HFFc6 (cell line): ENCODE measurements at places on chromosomes 1 and 21. TPM values are rescaled to one million over a fixed set of nuclear protein-coding genes. Genes with fewer than 3 reads are reported as not detected.

GRCh38 chr1:242842094-242842493 is 317.6 kb upstream of the PLD5 start:
- H3K4me1 ChIP-seq = no peaks in the 10 kb centered on the region
- no peak for DNase-seq
- no peak overlapping the region for H3K27ac ChIP-seq
- H3K36me3 ChIP-seq = no peaks in the 10 kb centered on the region
- H3K4me3 ChIP-seq = no peak overlapping the region

DNA sequence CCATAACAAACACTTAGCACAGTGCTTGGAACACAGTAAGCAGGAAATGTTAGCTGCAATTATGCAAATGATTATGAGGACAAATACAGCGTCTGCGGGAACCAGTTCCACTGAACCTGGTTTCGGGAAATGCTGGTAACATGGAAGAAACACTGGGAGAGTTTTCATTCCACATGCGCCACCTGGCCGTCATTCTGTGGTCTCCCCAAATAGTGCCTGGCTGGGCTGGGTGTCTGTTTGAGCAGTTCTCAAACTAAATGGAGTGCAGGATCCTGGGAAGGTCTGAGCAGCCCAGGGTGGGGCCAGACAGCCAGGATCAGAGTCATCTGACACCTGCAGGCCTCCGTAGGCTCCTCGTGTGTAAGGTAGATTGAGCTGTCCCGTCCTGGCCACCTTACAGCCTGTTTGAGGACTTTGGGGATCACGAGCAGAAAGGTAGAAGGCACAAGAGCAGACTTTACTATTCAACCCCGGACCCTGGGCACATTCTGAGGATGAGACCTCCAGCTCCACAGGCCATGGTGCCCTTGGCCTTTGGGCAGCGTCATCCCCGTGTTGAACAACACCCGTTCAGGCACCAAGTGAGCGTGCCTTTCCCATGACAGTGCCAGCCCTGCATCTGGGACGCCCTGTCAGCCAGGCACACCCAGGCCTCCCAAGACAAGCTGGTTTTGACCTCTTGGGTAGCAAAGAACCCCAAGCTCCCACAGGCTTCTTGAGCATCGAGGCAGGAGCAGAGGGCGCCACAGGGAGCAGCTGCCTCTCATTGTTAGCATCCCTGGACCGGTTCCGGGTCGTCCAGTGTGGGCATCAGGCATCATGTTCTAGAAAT is 101.9 kb downstream of the PRDM2 start:
- H3K27ac ChIP-seq = no peak overlapping the region
- DNase-seq = no peak
- peaks cover 6% of the 10 kb centered on the region for H3K27me3 ChIP-seq
- 0 out of 2 replicates have a peak, but pooled peaks cover 5% of the 10 kb centered on the region for H3K36me3 ChIP-seq
- H3K4me1 ChIP-seq = no peaks in the 10 kb centered on the region
- H3K4me3 ChIP-seq = no peak overlapping the region

- peak overlapping the region; percentile 44 for H3K4me3 ChIP-seq
- no peaks in the 10 kb centered on the region; the same call in none of the 2 replicates for H3K27me3 ChIP-seq
- peak overlapping the region; percentile 75 for H3K27ac ChIP-seq
- H3K36me3 ChIP-seq = peaks cover 8% of the 10 kb centered on the region; the same call in 1 of the 2 replicates
Observed at GRCh38 chr1:180150982-180151381, 3.7 kb upstream of the QSOX1 start.

GRCh38 chr1:217661407-217661806 is 30.3 kb downstream of the SPATA17 start:
- H3K27me3 ChIP-seq = no peaks in the 10 kb centered on the region; the same call in 1 of the 2 replicates
- H3K4me1 ChIP-seq = peaks cover 27% of the 10 kb centered on the region
- H3K36me3 ChIP-seq = no peaks in the 10 kb centered on the region
- no peak for DNase-seq
- H3K4me3 ChIP-seq = no peak overlapping the region

DNA sequence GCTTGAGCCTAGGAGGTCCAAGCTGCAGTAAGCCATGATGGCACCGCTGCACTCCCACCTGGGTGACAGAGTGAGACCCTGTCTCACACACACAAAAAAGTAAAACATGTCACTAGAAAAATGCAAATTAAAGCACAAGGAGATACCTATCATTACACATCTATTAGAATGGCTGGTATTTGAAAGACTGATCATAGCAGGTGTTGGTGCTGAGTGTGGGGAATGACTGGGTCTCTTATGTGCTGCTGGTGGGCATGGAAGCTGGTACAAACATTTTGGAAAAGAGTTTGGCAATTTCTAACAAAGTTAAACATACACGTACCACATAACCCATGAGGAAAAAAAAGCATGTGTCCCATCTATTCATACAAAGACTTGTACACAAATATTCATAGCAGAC is 142.1 kb upstream of the ZBTB40 start:
- H3K4me1 ChIP-seq = no peaks in the 10 kb centered on the region
- peaks cover 26% of the 10 kb centered on the region for H3K27me3 ChIP-seq
- no peaks in the 10 kb centered on the region for H3K36me3 ChIP-seq

DNA sequence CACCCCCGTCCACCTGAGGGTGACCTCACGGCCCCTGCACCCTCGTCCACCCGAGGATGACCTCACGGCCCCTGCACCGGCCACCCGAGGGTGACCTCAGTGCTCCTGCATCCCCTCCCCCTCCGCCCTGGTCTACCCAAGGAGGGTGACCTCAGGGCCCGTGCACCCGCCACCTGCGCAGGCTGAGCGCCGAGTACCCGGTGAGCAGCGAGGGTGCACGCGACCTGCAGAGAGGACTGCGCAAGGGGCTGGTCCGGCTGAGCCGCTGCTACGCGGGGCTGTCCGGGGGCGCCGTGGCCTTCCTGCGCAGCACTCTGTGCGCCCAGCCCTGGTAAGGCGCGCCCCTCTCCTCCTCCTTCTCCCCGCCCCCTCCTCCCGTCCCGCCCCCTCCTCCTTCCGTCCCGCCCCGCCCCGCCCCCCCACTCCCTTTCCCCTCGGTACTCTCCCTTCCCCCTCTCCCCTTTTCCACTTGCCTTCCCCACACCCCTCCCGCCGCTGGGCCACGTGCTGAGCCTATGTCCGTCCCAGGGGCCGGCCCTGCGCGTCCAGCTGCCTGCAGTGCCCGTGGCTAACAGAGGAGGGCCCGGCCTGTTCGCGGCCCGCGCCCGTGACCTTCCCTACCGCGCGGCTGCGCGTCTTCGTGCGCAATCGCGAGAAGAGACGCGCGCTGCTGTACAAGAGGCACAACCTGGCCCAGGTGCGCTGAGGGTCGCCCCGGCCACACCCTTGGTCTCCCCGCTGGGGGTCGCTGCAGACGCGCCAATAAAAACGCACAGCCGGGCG is 28.4 kb downstream of the TRIM11 start:
- peaks cover 10% of the 10 kb centered on the region for H3K27me3 ChIP-seq
- H3K27ac ChIP-seq = no peak overlapping the region
- peak; percentile 39 for DNase-seq
- no peaks in the 10 kb centered on the region for H3K36me3 ChIP-seq
- peaks cover 12% of the 10 kb centered on the region for H3K4me1 ChIP-seq

GRCh38 chr1:28580722-28581530 is 11.1 kb upstream of the RAB42 start:
- peaks cover 44% of the 10 kb centered on the region for H3K4me1 ChIP-seq
- DNase-seq = peak; percentile 52
- H3K36me3 ChIP-seq = peaks cover 42% of the 10 kb centered on the region
- peak overlapping the region; percentile 91 for H3K27ac ChIP-seq
- peaks cover 12% of the 10 kb centered on the region for H3K27me3 ChIP-seq

DNA sequence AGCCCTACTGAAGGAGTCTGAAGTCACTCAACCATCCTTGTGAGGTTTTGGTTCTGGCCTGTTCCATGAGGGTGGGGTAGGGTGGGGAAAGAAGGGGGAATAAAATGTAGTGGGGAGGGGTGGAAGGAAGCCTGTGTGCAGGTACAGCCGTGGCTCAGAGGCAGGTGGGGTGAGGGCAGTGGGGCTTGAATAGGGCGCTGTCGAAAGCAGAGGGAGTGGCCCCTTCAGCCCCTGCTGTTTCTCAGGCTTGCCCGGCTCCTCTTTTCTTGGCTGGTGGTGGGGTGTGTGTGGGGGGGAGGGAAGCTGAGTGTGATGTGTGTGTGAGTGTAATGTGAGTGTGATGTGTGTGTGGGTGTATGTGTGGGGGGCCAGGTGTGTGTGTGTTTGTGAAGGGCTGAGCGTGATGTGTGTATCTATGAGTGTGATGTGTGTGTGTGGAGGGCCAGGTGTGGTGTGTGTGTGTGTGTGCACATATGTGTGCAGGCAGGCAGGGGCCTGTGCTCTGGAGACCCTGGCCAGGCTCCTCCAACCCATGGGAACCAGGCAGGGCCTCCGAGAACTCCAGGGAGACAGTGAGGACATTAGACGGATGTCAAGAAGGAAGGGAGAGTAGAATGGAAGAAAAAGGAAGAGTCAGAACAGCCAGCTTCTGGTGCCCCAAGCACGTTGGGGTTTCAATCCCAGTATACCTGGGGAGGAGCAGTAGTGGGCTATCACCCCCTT is 9.0 kb downstream of the SOX13 start:
- no peaks in the 10 kb centered on the region for H3K27me3 ChIP-seq
- no peaks in the 10 kb centered on the region for H3K36me3 ChIP-seq
- H3K4me3 ChIP-seq = no peak overlapping the region

- H3K4me1 ChIP-seq = peaks cover 14% of the 10 kb centered on the region
- H3K36me3 ChIP-seq = no peaks in the 10 kb centered on the region
- peaks cover 9% of the 10 kb centered on the region for H3K27me3 ChIP-seq
Observed at GRCh38 chr1:61501971-61502916, 222.7 kb downstream of the TM2D1 start.

- peak overlapping the region; percentile 50 for H3K27ac ChIP-seq
- H3K4me3 ChIP-seq = no peak overlapping the region
- peaks cover 36% of the 10 kb centered on the region for H3K36me3 ChIP-seq
- no peaks in the 10 kb centered on the region for H3K27me3 ChIP-seq
- DNase-seq = no peak
Observed at GRCh38 chr1:119984771-119985170, 84.7 kb downstream of the NOTCH2 start.

- H3K4me1 ChIP-seq = peaks cover 30% of the 10 kb centered on the region
- no peaks in the 10 kb centered on the region for H3K27me3 ChIP-seq
- H3K36me3 ChIP-seq = no peaks in the 10 kb centered on the region
Observed at GRCh38 chr1:9538669-9539164, 548 bp upstream of the SLC25A33 start.

DNA sequence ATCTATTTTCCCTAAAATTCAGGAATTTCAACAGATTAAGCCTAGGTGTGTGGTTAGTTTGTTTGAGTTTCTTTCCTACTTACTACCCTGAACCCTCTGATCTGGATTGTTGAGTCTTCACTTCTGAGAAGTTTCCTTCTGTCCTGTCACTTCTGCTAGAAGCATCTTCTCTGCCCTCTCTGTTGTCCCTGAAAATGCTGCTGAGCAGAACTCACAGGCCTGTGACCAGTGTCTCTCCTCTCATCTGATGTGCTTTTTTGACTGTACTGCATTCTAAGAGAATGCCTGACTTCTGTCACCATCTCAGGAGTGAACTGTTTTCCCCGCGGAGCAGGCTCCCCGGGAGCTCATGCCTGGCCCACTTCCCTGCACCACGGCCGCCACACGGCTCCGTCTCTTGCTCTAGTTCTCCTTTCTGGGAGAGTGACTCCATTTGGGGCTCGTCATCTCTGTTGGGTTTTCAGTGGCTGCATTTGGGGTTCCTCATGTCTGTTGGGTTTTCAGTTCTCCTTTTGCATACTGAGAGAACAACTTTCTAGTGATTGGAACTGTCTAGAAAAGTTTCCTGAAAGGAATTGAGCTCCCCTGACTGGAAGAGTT is 77.9 kb downstream of the POFUT2 start:
- no peak for DNase-seq
- H3K36me3 ChIP-seq = no peaks in the 10 kb centered on the region
- H3K4me3 ChIP-seq = no peak overlapping the region
- peaks cover 21% of the 10 kb centered on the region for H3K27me3 ChIP-seq

GRCh38 chr1:31735571-31735970 is 28.6 kb downstream of the ADGRB2 start:
- no peak overlapping the region for H3K4me3 ChIP-seq
- H3K36me3 ChIP-seq = no peaks in the 10 kb centered on the region
- peaks cover 2% of the 10 kb centered on the region for H3K27me3 ChIP-seq

DNA sequence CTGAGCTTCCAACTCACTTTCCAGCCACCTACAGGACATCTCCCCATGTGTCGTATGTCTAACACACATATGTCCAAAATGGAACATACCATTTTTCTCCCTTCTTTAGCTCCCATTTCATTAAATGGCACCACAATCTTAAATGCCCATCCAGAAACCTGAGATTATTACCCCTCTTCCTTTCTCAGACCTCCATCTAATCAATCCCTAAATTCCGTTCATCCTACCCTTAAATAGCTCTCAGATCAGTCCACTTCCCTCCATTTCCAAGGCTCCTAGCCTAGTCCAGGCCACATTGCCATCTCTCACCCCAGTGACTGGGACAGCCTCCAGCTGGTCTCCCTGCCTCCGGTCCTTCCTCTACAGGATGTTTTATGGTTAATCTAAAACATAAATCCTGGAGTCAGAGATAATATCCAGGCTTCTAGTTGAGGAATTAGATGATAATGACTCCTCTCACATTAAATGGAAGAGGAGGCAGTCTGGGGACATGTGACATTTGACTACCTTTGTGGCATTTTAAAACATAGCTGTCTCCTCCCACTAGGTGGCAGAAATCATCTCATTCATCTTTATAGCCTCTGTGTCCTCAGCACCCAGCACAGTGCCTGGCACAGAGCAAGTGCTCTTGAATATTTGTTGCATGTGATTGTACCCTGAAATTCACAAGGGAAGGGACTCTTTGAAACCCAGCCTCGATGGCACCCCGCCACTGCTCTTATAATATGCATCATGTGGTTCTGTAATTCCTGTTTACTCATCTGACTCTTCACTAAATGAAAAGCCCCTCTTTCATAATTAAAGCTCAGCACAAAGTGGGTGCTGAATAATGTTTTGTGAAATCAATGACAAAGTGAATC is 102.3 kb downstream of the TMEM53 start:
- DNase-seq = no peak
- no peaks in the 10 kb centered on the region for H3K4me1 ChIP-seq
- H3K27me3 ChIP-seq = peaks cover 29% of the 10 kb centered on the region

- no peak overlapping the region for H3K27ac ChIP-seq
- no peaks in the 10 kb centered on the region for H3K27me3 ChIP-seq
- no peak overlapping the region for H3K4me3 ChIP-seq
- H3K36me3 ChIP-seq = peaks cover 5% of the 10 kb centered on the region
- H3K4me1 ChIP-seq = peaks cover 39% of the 10 kb centered on the region
Observed at GRCh38 chr1:59504276-59504675, 207.4 kb downstream of the FGGY start.

GRCh38 chr21:37257511-37257966 is 9.6 kb downstream of the VPS26C start:
- DNase-seq = peak; percentile 8
- peaks cover 35% of the 10 kb centered on the region for H3K4me1 ChIP-seq
- peak overlapping the region; percentile 86 for H3K4me3 ChIP-seq
- peak overlapping the region; percentile 97 for H3K27ac ChIP-seq
- H3K36me3 ChIP-seq = 0 out of 2 replicates have a peak, but pooled peaks cover 9% of the 10 kb centered on the region

The OR6K6 gene
- total RNA-seq = not detected in 3 replicates

The HSD11B1 gene
- 0.29 TPM in 1 of 3 replicates, not detected in the others for total RNA-seq

The TNFRSF1B gene
- total RNA-seq = 0.23 to 0.56 TPM (median 0.26 TPM) in 3 replicates
